ENCODE measurements at places on chromosomes 5 and 9.
A peak's percentile ranks its signal among the peaks of the same experiment; 100 is the strongest.

- no peak for DNase-seq
Measured at GRCh38 chr5:119312403-119312802, 43.4 kb upstream of the TNFAIP8 start.

DNA sequence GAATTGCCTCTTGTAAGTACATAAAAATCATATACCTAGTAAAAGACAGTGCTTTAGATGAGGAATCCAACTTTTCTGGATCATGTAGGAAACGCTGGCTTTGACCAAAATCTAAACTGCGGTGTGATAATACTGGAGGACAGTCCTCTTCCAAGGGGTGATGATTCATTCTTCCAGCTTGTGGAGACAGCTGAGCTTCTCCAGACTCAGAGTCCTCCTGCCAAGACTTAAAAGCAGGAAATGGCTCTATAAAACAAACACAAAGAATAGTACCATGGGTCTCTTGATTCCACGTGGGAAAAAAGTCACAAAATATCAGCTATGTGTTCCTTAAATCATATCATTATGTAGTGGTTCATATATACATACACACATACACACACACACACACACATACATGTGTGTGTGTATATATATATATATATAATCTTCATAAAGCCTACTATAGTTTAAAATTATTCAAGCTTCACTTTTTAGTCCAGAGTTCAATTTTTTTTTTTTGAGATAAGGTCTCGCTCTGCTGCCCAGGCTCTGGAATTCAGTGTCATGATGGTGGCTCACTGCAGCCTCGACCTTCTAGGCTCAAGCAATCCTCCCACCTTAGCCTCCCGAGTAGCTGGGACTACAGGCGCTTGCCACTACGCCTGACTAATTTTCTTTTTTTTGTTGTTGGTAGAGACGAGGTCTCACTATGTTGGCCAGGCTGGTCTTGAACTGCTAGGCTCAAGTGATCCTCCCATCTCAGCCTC lies 65.0 kb downstream of the PKD2L2 start:
- peak; percentile 69 for DNase-seq

DNA sequence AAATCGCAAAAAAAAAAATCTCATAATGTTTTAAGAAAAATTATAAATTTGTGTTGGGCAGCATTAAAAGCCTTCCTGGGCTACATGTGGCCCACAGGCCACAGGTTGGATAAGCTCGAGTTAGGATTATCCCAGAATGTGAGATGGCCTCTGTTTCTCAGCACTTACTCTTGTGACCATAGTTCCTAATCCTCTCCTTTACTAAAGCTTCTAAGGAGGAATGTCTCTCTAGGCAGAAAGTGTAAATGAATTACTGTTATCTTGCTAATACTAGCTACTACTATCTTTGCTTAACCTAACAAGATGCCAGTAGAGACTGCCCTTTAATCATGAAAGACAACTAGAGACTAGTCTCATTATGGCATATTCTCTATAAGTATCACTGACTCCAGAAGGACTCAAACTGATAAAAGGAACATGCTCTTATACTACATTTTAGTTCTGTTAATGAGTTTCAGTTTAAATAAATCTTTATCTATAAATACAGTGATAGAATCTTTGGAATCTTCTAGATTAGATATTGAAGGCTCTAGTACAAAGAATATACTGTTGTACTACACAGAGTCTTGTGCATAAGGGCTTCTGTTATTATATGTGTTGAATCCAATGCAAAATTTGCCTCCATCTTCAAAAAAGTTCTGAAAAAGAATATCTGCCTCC lies 13.8 kb downstream of the INVS start:
- no peak for DNase-seq

DNA sequence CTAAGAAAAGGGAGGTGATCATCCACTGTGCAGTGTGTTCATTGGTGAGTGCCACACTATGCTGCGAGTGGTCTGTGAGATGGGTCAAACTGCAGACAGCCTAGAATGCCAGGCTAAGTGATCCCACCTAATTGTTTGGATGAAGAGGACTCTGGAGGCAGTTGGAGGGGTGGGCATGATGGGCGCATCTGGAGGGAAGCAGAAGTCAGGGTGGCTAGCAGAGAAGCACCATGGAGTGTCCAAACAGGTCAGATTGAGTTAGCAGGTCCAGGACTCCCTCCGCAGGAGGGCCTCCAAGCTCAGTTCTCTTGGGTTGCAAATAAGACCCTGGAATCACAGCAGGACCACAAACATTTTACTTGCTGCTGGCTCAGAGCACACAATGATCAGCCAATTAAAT lies 19.9 kb upstream of the ANGPTL2 start:
- DNase-seq: no peak

GRCh38 chr5:111211341-111211740 lies 12.8 kb upstream of the CAMK4 start:
- DNase-seq: no peak

DNA sequence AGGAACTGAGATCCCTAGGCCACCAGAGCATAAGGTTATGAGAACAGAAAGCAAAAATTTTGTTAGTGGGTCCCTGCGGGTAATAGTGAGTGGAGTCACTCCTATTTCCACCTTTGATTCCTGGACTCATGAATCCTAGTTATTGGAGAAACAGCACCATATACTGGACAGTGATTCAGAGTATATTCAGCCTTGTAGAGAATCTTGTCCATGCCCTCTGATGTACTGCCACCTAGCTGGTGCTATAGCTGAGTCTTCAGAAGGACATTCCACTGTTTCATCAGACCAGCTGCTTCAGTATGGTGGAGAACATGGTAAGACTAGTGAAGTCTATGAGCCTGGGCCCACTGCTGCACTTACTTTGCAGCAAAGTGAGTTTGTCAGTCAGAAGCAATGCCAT lies 25.0 kb upstream of the ITGA2 start:
- no peak for DNase-seq

DNA sequence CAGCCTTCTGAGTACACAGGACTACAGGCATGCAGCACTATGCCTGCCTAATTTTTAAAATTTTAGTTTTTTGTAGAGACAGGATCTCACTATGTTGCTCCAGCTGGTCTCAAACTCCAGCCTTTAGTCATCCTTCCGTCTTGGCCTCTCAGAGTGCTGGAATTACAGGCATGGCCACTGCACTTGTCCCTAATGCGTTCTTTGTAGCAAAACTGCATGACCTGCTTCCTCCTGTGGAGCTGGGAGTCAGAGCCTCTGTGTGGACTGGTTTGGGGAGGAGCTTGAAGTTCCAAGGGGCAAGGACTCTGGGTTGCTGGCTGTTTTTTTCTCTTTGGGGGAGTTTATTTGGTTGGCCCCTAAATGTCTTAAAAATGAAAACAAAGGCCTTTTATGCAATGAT lies 22.7 kb upstream of the ANKRD34B start:
- DNase-seq: no peak

- DNase-seq: peak; percentile 36
Measured at GRCh38 chr9:137278061-137278701, 655 bp downstream of the TOR4A start.

- DNase-seq: peak; percentile 88
Measured at GRCh38 chr5:148733601-148734438, 79.5 kb upstream of the HTR4 start.

DNA sequence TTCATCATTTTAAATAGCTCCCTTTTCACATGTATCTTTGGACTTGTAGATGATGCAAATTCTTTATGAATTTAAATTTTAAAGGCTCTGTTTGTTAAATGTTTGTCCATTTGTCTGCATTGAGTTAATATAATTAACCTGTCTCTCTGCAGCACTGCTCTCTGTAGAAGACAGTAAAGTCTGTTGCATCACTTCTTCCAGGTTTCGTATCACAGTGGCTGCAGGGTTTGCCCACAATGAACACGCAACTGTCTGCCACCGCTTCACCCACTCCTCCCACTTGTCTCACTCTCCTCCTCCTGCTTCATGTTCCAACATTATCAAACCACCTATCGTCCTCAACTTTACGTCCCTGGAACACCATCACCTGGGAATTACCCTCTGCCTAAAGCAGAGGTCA lies 231.3 kb upstream of the SLC30A5 start:
- DNase-seq: no peak
